ENCODE measurements at places on chromosomes 1 and 21.

GRCh38 chr1:63714482-63714760 lies 59.4 kb upstream of the ROR1 start:
- no peak for DNase-seq

GRCh38 chr21:28938726-28939125 lies 54.0 kb downstream of the LTN1 start:
- no peak for DNase-seq

DNA sequence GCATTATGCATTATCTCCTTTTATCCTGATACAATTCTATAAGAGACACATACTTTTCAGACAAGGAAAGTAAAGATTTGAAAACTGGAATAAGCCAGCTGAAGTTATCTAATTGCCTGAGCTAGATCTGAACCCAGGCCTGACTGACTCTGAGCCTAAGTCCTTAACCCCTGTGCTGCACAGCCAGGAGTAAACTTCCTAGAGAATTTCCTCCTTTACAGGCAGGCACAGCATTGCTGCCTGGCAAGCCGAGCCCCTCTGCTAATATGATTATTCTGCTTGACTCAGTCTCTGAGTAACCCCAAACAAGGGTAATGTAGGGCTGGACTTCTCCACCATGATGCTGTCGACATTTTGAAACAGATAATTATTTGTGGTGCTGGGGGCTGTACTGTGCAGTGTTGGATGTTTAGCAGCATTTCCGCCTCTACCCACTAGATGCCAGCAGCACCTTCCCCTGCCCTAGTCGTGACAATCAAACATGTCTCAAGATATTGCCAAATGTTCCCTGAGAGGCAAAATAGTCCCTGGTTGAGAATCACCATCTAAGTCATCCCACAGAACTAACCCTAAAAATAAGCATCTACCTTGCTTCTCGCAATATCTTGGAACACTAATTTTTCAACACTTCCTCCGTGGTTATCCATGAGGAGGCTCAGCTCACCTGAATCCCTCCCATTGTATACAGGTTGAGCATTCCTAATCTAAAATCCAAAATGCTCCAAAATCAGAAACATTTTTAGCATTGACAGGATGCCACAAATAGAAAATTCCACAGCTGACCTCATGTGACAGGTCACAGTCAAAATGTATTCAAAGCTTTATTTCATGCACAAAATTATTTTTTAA lies 18.5 kb downstream of the CAMK1G start:
- DNase-seq: peak; percentile 45

- no peak for DNase-seq
These were observed 26.1 kb upstream of the PRSS38 start for GRCh38 chr1:227789084-227790033.

DNA sequence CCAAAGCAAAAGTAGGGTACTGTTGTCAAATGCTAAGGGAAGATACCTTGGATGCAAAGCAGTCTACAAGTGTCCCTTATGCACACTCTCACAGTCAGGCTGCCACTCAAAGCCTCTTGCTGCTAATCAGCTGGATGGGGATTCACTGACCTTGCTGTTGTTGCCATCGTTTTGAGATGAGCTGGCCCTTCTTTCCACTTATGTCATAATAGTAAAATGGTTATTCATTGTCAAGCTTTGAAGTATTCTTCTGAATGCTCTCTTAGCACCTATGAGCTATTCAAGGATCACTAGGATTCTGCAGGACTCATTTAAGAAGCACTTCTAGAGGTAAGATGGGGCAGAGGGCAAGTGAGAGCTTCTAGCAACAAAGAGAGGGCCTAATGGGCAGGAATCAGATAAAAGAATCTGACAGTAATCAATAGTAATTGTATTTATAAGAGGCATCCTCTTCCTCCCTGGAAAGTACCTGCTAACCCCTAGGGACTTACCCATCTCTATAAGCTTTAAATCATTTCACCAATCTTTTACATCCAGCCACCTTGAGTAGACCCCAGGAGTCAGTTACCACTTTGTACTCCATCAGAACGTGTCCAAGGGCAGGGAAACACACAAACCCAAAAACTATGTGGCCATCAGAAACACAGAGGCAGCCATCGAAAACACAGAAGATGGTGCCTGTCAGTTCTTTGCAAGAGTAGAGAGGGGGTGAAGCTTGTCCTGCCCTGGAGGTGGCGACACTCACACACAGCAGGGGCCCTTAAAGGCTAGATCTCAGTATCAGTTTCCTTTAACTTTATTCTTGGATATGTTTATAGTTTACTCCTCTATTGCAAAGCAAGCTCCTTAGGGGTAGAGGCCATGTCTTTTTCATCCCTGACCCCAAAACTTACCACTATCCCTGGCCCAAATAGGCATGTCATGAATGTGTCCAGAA lies 103.7 kb upstream of the NFIA start:
- DNase-seq: peak; percentile 69

DNA sequence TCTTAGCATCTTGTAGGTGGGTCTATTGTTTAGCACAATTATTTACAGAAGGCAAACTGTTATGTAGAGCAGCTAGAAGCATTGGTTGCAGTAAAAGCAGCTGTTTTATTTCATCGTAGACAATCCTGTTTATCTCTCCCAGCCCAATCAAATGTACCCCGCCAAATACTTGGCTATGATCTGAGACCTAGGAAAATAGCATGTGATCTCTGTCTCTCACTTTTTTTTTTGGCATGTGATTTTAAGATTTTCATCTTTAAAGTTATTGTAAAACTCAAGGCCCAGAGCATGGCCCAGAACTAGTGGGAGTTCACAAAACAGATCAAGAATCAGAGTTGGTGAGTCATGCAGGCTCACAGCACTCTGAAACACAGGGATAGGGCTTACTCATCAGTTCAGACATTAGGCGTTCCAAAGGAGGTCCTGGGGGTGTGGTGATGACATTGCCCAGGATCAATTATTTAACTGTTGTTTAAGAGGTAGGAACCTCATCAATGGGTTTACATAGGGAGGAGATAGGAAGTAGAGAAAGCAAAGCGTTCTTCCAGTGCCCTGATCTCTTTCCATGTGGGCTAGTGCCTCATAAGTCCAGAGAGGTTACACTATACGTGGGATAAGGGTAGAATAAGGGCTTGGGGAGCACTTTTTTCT lies 40.2 kb downstream of the TBX19 start:
- DNase-seq: peak; percentile 52

- no peak for DNase-seq
These were observed 522.5 kb downstream of the SMYD3 start for GRCh38 chr1:245984390-245985155.

GRCh38 chr1:113608399-113608798 lies 150.9 kb downstream of the PHTF1 start:
- DNase-seq: no peak

- DNase-seq: no peak
These were observed 57.1 kb upstream of the NFASC start for GRCh38 chr1:204813522-204813921.

DNA sequence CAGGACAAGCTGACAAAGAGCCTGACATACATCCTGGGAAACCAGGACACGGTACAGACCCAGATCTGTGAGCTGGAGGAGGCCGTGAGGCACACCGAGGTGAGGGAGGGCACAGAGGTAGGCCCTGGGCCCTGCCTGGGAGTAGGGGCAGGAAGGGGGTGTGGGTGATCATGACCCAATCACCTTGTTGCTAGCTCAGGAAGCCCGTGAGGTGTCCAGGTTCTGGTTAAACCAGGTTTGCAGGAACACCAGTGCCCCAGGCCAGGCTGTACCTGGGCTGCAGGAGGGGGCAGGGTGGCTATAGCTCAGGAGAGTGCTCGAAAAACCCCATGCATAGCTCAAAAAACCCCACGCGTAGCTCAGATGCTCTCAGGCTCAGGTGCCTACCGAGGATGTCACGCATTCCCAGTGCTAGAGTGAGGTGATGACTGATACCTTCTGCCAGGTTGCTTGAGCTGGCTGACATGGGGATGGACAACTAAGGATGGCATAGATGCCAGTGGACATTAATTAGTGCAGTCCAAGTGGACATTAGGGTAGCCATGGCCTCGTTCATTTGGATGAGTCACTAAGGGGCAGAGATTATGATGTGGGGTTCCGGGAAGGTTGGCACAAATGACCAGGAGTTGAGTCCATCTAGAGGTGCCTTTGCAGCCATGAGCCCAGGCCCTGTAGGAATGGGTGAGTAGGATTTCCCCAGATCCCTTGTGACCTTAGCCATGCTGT lies 3.7 kb downstream of the TRIM46 start:
- DNase-seq: no peak

DNA sequence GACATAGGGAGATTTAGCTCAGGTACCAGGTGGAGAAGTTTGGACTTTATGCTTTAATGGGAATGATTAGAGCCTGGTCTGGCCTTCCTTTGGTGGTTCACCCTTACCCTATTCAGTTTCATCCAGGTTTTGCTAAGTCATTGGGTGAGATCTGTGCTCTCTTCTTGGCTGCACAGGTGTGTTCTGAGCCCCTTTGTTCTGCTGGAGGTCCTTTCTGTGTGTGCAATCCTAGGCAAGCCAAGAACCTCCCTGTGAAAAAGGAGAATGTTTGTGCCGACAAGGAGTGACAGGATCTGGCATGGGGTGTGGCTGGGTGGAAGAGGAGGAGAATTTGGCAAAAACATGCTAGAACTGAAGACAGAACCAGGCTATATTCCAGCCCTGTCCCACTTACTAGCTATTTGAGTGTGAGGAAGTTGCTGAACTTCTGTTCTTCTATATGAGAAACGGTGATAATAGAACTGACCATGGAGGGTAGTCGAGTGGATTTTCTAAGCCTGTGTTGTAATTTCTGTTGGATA lies 4.6 kb downstream of the GSTM5 start:
- no peak for DNase-seq

GRCh38 chr1:1157033-1157365 lies 16.7 kb upstream of the TTLL10 start:
- no peak for DNase-seq

DNA sequence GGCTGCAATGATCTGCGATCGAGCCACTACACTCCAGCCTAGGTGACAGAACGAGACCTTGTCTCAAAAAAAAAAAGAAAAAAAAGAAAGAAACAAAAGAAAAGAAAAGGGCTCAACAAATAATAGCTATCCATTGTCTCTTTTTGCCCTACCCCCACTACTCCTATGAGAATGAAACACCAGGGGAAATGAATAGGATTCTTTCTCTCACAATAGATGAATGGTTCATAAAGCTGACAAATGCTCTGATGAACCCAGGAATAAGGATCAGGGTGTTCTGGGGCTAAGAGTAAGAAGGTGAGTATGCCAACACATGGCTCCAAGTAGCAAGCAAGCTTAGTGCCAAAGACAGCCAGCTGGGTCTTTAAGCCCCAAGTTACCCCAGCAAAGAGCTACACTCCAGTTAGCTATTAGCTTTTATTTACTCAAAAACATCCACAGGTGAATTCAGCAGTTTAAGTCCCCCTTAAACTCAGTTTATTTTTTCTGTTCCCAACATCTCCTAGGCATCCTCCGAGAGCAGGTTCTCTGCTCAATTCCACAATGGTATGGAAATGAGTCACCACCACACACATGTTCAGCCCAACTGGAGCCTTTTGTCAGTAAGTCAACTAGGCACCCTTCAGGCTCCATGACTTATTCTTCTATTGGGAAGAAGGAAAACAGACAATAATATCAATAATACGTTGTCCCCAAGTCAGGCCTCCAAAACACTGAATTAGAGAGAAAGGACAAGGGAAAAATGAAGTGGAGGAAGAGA lies 4.2 kb downstream of the ADORA3 start:
- DNase-seq: no peak

GRCh38 chr1:117569856-117570255 lies 36.0 kb upstream of the TENT5C start:
- DNase-seq: no peak

DNA sequence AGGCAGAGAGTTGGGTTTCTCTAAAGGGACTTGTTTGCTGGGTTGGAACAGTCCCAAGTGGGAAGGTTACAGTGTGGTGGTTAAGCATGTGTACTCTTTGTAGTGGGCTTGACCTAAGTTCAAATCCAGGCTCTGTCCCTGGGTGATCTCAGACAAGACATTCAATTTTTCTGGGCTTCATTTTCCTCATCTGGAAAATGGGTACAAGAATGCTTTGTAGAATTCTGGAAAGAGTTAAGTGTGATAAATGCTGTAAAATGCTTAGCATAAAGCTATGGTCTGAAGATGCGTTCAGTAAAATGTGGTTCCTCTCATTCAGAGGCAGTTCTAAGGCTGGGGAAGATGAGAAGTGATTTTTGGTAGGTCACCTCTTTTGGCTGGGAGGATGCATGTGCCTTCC lies 805 bp downstream of the GRHL3 start:
- DNase-seq: no peak

DNA sequence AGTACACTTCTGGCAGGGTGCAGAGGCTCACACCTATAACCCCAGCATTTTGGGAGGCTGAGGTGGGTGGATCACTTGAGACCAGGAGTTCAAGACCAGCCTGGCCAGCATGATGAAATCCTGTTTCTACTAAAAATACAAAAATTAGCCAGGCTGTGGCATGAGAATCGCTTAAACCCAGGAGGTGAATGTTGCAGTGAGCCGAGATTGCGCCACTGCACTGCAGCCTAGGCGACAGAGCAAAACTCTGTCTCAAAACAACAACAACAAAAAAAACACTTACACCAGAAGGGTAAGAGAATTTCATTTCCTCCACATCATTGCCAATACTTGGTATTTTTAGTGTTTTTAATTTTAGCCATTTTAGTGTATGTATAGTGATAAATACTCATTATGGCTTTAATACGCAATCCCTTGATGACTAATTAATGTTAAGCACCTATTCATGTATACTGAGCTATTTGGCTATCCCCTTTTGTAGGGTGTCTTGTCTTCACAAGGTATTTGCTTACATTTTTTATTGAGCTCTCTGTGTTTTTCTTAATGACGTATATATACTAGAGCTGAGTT lies 77.1 kb upstream of the TNR start:
- DNase-seq: no peak

GRCh38 chr1:171081763-171082201 lies 8.9 kb upstream of the FMO3 start:
- no peak for DNase-seq

- no peak for DNase-seq
These were observed 266.2 kb downstream of the LMO4 start for GRCh38 chr1:87594736-87595383.

DNA sequence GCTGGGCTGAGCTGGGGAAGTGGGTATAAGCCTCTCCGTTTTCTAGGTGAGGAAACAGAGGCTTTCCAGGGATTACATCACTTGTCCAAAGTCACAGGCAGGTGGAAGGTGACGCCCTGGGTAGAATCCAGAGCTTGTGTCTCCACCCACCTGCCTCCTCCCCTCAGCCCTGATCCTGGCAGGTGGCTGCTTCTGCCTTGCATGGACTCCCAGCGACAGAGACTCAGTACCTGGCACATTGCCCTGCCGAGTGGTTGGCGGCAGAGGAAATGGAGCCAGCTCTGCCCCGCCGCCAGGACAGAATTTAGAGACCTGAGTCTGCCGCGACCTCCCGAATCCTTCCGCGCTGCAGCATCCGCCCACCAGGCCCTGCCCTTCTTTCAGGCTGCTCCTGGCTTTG lies 2.1 kb downstream of the PLA2G2E start:
- DNase-seq: no peak

- DNase-seq: no peak
These were observed 61.9 kb upstream of the SLC5A9 start for GRCh38 chr1:48160486-48161132.
